ENCODE measurements at places on chromosomes 16 and 17.

DNA sequence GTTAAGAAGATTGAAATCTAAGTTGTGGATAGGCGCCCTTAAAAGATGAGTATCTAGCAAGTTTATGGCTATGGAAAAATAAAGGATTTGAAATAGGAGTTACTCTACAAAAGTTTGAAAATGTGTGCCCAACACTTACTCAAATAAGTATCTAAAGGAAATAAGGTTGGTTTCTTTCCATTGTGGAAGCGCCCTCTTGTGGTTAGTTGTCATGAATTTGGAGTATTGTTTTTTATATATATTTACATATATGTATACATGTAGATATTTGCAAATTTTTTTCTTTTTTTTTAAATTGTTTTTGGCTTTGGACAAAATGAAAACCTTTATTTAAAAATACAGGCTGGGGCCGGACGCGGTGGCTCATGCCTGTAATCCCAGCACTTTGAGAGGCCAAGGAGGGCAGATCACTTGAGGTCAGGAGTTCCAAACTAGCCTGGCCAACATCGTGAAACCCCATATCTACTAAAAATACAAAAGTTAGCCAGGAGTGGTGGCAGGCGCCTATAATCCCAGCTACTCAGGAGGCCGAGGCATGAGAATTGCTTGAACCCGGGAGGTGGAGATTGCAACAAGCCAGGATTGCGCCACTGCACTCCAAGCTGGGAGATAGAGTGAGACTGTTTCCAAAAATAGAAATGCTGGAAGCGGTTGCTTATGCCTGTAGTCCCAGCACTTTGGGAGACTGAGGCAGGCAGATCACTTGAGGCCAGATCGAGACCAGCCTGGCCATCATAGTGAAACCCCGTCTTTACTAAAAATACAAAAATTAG lies 24.0 kb upstream of the VPS4A start:
- no peak for DNase-seq

DNA sequence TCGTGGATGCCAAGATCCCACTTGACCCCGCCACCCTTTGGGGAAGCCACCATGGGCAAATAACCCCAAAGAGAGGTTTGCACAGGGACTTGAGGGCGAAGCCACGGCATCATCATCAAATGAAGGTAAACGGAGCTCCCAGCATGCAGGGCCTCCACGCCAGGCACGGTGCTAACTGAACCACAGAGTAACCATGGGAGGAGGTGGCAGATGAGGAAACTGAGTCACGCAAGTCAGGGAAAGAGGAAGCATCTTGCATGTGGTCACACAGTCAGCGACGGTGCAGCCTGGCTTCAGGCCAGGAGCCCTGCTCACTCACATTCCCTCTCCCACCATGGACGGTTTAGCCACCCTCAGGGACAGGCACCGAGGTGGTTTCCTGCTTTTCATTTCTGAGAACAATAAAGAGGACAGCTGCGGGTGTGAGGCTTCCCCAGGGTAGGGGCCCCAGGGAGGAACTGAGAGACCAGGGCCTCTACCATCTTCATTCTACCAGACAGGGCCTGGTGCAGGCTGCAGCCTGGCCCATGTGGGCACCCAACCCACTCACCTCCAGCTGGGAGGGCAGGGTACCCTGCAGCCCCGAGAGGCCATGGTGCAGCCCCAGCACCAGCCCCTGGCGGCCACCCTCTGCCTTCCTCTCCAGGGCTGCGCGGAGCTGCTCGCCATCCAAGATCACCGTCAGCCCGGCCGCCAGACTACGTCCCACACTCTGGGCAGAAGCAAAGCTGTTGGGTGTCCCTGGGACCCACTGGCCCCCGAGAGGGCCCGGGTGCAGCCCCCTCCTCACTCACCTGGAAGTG lies 78.3 kb downstream of the RMI2 start:
- no peak for DNase-seq

GRCh38 chr16:27321013-27321915 lies 7.5 kb downstream of the IL4R start:
- DNase-seq: no peak

DNA sequence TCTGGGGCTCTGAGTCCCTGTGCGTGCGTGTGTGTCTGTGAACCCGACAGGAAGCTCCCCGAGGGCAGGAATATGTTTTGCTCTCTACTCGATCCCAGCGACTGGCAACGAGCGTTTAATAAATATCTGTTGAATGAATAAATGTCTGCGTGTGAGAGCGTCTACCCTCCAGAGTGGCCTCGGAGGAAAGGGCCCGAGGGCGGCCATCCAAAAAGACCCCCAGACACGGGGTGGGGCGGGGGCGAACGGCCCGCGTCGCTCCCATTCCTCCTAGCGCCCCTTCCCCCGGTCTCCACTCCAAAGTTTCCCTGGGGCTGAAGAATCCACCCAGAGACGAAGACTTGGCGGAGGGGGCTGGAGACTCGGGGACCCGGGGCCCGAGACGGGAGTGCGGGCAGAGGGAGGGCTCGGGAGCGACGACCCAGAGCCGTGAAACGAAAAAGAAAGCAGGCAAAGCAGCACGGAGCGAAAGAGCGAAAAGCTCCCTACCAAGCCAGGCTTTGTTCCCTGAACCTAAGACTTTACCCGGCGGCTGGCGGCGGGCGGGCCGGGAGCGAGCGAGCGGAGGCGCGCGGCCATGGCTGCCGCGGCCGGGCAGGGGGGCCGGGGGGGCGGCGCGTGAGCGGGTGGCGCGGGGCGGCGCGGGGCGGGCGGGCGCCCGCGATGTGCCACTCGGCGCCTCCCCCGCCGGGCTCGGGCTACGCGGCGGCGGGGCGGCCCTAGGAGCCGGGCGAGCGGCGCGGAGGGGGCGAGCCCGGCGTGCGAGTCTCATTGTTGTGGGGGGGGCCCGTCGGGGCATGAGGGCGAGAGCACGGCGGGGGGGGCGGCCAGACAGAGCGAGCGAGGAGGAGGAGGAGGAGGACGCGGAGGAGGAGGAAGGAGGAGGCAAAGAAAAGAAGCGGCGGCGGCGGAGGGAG lies at the start of gene MLLT6:
Gene MLLT6 (plus strand): TSS at position 668 of the 917 bp plus-strand sequence. CDS start 360 bp downstream, outside the sequence.
- peak; percentile 82 for DNase-seq

GRCh38 chr16:87851141-87851587 lies 18.1 kb downstream of the SLC7A5 start:
- no peak for DNase-seq

Measured in CD4-positive, alpha-beta T cell treated with Interleukin-15 for 1 hour (primary cell).